ENCODE measurements at places on chromosomes 4 and X.

- no peak for DNase-seq
Measured at GRCh38 chr4:8047837-8048678, 108.4 kb upstream of the AFAP1 start.

GRCh38 chrX:41442824-41443550 is 4.2 kb upstream of the NYX start:
- no peak for DNase-seq

DNA sequence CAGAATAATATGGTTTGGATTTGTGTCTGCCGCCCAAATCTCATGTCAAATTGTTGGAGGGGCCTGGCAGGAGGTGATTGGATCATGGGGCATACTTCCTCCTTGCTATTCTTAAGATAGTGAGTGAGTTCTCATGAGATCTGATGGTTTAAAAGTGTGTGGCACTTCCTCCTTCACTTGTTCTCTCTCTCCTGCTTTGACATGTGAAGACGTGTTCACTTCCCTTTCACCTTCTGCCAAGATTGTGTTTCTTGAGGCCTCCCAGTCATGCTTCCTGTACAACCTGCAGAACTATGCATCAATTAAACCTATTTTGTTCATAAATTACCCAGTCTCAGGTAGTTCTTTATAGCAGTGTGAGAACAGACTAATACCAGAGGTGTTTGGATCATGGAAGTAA is 325.7 kb upstream of the GIMD1 start:
- DNase-seq: no peak

- no peak for DNase-seq
Measured at GRCh38 chrX:46642145-46642544, 68.6 kb downstream of the CHST7 start.

DNA sequence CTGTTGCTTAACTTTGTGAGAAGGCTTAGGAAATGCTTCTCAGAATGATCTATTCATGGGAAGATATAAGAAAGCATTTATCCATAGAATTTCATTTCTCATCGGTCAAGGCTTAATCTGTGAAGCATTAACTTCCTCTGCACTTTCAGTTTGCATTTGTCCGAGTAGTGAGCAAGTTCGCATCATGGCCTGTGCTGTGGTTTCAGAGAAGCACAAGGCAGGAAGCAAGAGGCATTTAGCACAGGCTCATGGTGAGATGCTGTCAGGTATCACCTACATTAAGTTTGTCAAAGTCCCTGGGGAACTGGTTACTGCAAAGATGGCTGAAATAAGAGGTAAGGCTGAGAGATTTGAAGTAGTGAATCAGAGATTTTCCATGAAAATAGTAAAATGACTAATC is 244.9 kb downstream of the NAP1L3 start:
- no peak for DNase-seq

DNA sequence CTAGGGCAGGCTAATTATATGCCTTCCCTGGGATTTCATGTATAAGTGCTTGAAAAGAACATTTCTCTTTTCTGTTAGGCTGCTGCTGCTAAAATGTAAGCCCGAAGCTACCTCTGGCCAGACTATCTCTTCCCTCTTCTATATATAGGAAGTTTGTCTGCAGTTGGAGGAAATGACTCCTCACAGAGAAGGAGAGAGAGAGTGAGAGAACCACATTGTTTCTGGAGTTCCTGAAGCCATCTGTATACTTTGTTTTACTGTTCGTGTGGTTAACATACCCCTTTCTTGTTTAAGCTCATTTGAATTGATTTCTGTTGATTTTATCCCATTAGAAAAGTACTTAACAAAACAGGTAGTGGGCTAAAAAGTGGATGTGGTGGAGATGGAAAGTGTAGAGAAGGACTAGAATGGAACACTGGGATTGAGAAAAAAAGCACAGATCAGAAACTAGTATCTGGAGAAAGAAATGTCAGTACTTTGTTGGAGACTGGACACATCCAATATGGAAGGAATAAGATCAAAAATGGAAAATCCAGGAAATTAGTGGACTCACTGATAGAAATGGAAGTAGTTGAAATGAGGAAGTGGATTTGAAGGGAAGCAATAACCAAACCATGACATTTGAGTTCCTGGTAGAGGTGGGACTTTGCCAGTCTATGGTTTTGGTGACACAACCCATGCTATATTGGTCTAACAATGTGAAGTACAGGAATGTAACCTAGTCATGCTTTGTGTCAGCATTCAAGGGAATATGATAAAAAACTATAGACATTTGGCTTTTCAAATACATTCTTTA is 112.6 kb downstream of the TMA16 start:
- no peak for DNase-seq

- no peak for DNase-seq
Measured at GRCh38 chr4:138103597-138104283, 138.4 kb downstream of the SLC7A11 start.

All from stimulated activated CD4-positive, alpha-beta T cell treated with anti-CD3 and anti-CD28 coated beads, Interleukin-1b, Interleukin-23, amount 100 ng/mL, for 48 hours (primary cell).